Thymus (tissue), 14 donors: ENCODE measurements at places on chromosomes 12 and 14. TPM values are rescaled to one million over a fixed set of nuclear protein-coding genes. Genes with fewer than 3 reads are reported as not detected.

Gene ASB2
- total RNA-seq: 3.7 TPM

DNA sequence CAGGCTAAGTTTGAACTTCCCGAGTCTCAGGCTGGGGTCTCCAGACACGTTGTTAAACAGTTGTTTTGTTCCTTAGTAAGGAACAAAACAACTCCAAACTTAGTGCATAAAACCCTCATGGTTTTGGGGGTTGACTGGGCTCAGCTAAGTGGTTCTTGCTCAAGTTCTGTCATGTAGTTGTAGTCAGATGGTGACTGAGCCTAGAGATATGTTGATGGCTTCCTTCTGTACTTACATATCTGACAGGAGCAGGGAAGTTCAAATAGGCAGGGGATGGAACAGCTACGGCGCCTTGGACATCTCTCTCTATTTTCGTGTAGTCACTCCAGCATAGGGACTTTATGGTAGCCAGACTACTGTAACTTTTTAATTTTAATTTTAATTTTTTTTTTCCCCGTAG lies 45.7 kb downstream of the SPATS2 start:
- no peak for DNase-seq

Gene NUDT4
- total RNA-seq: 26.7 TPM

Gene SPTB
- total RNA-seq: 1.8 TPM

GRCh38 chr12:102757882-102758226 lies 159.2 kb downstream of the PAH start:
- DNase-seq: no peak

- DNase-seq: no peak
Observed at GRCh38 chr14:32332415-32333316, 3.6 kb downstream of the AKAP6 start.

Gene RNASE2
- 49.1 TPM for total RNA-seq

DNA sequence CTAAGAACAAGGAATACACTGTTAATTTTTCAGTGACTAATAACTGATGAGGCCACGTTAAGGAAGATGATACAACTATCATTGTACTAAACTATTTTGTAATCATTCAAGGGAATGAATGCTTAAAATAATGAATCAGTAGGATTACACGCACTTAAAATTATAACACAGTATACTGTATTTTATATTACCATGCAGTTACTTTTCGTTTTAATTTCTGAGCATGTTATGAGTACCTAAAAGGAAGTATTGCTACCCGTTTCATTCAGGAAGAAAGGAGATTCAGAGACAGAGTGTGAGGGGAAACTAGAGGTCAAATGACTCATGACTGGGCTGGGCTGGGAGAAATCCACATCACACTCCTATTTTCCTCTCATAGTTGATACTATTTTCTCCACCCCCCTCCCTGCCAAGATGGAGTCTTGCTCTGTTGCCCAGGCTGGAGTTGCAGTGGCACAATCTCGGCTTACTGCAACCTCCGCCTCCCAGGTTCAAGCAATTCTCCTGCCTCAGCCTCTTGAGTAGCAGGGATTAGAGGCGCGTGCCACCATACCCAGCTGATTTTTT lies 202.0 kb downstream of the PPM1H start:
- DNase-seq: no peak

- no peak for DNase-seq
Observed at GRCh38 chr14:74524076-74524811, 30.7 kb downstream of the ISCA2 start.

DNA sequence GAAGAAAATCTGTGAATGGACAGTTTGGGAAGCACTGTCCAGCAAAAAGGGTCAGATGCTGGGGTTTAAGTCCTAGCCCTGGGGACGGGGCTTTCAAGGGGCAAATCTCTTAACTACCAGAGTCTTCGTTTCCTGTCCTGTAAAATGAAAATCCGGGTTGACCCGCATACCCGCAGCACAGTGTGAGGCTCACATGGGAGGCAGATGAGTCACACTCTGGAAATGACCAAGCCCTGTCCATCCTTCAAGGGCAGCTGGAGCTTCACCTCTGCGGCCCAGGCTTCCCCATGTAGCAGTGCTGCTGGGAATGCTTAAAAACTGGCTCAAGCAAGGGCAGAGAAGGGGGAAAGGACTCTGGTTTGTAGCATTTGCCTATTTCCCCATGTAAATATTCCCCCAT lies 19.0 kb downstream of the FAM181A start:
- DNase-seq: no peak

DNA sequence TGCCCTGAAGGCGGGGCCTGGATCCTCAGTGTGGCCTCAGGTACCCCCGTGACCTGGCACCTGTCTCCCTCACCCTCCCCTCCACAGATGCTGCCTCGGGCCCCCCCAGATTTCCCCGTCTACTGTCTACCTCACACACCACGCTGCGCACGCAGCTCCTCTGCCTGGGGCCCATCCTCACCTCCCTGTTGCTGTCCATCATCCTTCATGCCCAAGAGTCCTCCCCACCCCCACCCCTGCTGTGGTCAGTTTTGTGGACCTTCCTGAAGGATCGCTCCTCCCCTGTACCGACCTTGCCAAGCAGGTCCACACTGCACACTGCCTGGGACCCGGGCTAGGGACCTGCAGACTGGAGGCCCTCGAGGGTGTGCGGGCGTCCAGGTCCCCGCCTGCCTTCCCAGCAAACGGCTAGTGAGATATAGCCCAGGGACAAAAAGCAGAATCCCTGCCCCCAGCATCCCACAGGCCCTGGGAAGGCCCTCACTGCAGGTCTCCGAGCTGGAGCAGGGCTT lies 197.4 kb upstream of the DIO3 start:
- no peak for DNase-seq

Gene MAP1LC3B2
- total RNA-seq: 2.0 TPM

- no peak for DNase-seq
Observed at GRCh38 chr14:77221241-77221871, 39.8 kb downstream of the TMEM63C start.

DNA sequence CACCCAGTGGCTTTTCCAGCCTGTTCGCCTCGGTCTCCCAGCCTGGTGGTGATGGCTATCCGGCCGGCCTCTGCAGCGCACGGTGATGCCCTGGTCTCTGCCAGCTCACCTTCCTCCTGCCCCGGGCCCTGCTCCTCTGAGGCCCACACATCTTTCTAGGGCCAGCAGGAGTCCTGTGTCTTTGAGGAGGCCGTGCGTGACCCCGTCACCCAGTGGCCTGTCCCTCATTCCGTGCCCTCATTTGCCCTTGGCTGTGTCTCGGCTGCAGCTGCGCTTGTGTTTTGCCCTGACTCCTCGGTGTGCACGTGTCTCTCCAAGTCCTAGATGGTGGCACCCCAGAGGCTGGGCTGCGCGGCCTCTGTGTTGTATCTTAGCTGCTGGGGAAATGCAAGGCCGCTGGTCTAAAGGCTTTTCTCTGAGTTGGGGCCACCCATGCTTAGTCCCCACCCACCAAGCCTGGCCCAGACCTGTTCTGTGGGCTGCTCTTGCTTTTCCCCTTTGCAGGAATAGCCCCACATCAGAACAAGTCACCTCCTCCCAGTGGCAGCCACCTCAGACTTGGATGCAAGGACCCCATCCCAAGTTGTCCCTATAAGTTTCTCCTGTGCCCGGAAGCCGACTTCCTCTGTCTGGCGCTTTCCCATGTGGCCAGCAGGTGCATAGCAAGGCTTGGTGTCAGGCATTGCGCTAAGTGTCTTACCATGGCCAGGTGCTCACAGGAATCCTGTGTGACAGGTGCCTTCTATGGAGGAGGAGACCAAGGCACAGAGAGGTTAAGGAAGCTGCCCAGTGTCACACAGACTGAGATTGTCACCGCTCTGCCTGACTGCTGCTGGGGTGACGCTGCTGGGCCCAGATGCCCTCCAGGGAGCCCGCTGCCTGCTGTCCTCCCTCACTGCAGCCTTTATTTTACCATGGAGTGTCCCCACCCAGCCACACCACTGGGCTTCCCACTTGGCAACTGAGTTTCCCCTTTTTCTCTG lies 64.5 kb downstream of the TSPAN9 start:
- DNase-seq: no peak

Gene DLGAP5
- 67.6 TPM for total RNA-seq

GRCh38 chr12:82931349-82932116 lies 244.8 kb downstream of the TMTC2 start:
- DNase-seq: no peak

DNA sequence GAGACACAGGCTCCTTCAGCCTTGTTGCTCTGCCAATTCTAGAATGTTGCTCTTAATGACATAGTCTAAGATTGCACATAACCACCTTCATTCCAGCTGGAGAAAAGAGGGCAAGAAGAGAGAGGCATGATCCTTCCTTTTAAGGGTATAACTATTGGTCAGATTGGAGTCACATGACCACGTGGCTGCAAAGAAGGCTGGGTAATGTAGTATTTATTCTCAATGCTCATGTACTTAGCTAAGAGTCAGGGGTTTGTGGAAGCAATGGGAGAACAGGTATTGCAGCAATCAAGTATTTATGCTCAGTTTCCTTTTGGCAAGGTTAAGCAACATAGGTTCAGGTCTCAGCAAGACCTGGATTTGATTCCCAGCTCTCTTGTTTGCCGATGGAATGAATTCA lies 298.8 kb upstream of the TBX3 start:
- DNase-seq: no peak

GRCh38 chr12:107610021-107610859 lies 75.4 kb upstream of the PWP1 start:
- peak; percentile 52 for DNase-seq

DNA sequence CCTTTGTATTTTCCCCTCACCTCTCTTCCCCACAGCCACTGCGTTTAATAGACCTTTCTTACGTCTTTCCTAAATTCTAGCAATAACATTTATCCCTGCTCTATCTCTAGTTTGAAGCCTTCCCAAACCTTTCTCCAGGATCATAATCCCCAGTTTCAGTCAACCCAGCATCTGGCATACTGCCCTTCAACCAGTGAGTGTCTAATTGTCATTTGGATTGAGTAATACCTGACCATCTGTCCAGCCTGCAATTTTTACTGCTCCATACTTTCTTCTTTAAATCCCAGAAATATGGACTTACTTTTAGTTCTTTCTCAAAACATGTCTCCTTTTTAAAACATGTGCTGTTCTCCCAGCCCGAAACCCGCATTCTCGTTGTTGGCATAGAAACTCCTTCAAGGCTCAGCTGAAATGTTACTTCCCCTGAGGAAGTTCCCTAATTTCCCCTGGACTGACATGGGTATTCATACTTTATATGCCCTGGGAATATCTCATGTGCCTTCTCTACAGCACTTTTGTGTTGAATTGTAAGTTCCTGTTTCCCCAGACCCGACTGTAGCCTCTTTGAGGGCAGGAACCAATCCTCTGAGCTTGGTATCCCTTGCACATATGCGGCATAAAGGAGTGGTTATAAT lies 65.1 kb upstream of the ETV6 start:
- no peak for DNase-seq

DNA sequence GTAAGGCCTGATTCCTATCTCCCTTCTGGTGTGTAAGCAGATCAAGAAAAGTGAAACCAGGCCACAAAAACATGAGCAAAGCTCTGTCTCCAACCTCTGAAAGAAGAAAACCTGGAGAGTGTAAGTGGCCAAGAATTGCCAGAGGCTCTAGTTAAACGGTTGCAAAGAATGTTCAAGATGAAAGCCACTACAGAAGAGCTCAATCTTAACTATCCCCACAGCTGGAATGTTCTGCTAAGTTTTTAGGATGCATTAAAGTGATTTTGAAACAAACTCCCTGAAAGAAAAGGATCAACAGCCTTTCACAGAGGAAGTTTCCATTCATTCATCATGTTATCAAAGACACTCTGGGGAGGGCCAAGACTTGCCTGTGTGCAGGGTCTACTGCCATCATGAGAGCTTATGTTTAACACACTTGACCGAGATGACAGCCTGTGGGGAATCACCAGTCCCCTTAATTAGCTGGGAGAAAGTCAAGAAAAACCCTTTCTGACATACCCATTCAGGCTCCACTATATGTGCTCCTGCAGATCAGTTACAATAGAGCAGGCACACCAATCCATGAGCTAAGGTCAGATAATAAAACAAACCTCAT lies 128.0 kb upstream of the OVCH1 start:
- no peak for DNase-seq

DNA sequence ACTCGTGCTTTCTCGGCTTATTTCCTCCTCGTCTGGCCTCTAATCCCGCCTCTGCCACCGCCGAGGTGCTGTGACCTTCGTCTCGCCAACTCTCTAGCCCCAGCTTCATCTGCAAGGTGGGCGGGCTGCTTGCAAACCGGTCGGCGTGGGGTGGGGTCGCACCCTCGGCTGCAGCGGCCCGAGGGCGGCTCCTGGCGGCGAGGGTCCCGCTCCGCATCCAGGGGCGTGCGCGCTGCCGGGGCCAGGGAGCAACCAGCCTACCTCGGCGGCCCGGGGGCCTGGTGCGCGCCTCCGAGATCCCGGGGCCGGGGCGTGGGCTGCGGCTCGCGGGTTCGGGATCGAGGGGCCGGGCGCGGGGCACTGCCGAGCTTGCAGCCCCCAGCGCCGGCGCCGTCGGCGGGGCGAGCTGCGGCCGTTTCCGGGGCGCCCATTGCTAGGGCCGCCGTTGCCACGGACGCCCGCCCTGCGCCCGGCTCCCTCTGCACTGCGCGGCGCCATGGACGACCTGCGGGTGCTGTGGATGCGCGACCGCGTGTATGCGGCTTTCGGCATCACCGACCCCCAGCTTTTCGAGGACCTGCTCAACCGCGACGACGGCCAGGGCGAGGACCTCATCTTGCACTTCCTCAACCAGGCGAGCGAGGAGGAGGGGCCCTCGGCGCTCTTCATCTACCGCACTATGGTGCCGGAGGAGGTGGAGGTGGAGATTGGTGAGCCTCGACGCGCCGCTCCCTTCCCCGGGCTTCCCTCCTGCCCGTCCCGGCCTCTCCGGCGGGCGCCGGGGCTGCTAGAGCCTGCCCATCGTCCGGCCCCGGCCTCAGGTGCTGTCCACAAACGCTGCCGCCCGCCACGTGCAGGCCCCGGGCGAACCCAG lies at the start of gene DNAH10:
TSS of gene DNAH10 (plus strand) at position 461 of the 874 bp plus-strand sequence. CDS start at position 497, 36 bp downstream.
- no peak for DNase-seq

Gene ATL1
- total RNA-seq: 1.5 TPM

Gene GPR162
- total RNA-seq: 1.4 TPM

GRCh38 chr12:95096852-95097251 lies 23.4 kb upstream of the NR2C1 start:
- DNase-seq: no peak

DNA sequence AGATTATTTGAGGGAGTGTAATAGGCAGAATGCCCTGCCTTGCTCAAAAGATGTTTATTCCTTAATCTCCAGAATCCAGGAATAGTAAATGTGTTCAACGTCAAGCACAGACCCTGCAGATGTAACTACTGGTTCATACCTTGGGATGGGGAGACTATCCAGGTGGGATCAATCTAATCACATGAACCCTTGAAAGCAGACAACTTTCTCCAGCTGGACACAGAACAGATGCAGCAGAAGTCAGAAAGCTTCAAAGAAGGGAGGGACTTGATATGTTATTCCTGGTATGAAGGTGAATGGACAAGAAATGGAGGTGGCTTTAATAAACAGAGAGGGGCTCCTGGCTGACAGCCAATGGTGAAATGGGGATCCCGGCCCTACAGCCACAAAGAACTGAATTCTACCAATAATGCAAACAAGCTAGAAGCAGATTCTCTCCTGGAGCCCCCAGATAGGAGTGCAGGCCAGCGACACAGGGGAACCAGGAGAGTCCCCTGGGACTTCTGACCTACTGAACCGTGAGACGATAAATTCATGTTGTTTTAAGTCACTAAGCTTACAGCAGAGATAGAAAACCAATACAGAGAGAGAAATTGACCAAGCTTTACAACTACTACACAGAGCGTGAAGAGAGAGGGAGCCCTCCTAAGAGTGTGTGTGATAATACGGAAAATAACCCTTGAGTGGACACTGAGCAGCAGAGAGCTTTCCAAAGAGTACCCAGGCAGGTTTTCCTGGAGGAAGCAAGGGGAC lies 133.5 kb upstream of the TMEM132C start:
- no peak for DNase-seq

GRCh38 chr14:71472356-71473340 lies 459.6 kb upstream of the RGS6 start:
- no peak for DNase-seq
